Prostate gland (tissue), 2 donors: ENCODE measurements at places on chromosomes 5 and 9. TPM values are rescaled to one million over a fixed set of nuclear protein-coding genes. Genes with fewer than 3 reads are reported as not detected.

The TPM2 gene
- 1,042 TPM for total RNA-seq

The GTF3C5 gene
- total RNA-seq: 63.1 TPM

The SLC6A18 gene
- total RNA-seq: not detected

The QRFP gene
- 1.0 TPM for total RNA-seq

- no peaks in the 10 kb centered on the region for H3K27me3 ChIP-seq
- no peak for DNase-seq
- no peaks in the 10 kb centered on the region for H3K4me1 ChIP-seq
- H3K36me3 ChIP-seq: no peaks in the 10 kb centered on the region
These were observed 30.2 kb upstream of the GRHPR start for GRCh38 chr9:37392272-37392671.

DNA sequence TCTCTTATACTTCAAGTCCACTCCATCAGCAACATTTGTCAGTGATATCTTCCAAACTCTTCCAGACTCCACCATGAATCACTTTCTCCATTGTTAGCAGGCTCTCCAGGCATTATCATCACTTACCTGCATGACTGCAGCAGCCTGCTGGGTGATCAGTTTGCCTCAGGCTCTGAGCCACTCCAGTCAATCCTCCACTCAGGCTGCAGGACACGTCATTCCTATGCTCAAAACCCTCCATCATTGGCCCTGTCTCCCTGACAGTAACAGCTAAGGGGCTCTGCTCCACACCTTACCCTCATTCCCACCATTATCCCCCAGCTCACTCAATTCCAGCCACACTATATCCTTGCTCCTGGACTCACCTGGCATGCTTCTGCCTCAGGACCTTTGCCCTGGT lies 10.7 kb downstream of the DIRAS2 start:
- no peaks in the 10 kb centered on the region for H3K36me3 ChIP-seq
- DNase-seq: no peak
- no peak overlapping the region for H3K27ac ChIP-seq
- H3K27me3 ChIP-seq: no peaks in the 10 kb centered on the region

The REXO4 gene
- total RNA-seq: 20.8 TPM

The SHISAL2B gene
- not detected for total RNA-seq

DNA sequence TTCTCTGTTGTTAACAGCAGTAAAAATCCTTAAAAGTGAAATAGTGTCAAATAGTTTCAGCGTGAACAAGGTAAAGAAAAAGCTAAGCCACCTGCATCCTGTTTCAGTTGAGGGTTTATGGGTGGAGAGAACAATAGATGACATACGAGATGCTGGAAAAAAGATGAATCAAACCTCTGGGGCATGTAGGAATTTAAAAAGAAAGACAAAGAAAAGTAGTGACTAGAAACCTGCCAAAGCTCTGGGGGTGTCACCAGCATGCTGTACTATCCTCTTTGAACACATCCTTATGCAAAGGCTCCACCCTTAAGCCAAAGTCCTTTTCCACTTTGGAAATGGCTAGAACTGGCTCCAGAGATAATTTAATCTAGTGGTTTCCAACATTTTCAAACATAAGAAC lies 22.2 kb downstream of the SCAI start:
- H3K27me3 ChIP-seq: no peaks in the 10 kb centered on the region
- H3K4me3 ChIP-seq: no peak overlapping the region
- DNase-seq: no peak
- no peak overlapping the region for H3K27ac ChIP-seq

- H3K4me1 ChIP-seq: no peaks in the 10 kb centered on the region
- no peak overlapping the region for H3K27ac ChIP-seq
- H3K36me3 ChIP-seq: no peaks in the 10 kb centered on the region
- DNase-seq: no peak
- no peak overlapping the region for H3K4me3 ChIP-seq
These were observed 91.3 kb downstream of the COMMD10 start for GRCh38 chr5:116176121-116176520.

- no peaks in the 10 kb centered on the region for H3K36me3 ChIP-seq
- no peak for DNase-seq
- H3K4me1 ChIP-seq: no peaks in the 10 kb centered on the region
- no peak overlapping the region for H3K27ac ChIP-seq
These were observed 218.9 kb downstream of the CACNA1B start for GRCh38 chr9:138096519-138096845.

DNA sequence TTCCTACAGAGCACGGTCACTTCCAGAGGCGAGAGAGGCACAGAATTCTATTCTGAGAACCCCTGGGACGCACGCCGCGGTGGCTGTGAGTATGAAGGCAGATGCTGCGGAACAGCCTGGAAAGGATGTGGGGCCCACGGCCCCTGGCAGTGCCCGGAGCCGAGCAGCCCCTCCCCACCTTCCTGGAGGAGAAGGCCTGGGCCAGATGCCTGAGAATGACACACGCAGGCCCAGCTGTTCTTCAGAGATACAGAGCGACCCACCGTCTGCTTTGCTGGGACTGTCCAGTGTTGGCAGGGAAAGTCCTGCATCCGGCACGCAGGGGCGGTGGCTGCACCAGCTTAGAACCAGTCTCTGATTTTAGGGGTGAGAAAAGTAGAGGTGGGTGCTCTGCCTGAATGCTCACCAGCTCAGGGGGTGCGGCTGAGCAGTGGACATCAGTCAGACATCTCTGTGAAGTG lies 116.7 kb upstream of the LPCAT1 start:
- no peaks in the 10 kb centered on the region for H3K36me3 ChIP-seq
- peaks cover 4% of the 10 kb centered on the region for H3K4me1 ChIP-seq
- no peak for DNase-seq
- no peak overlapping the region for H3K4me3 ChIP-seq
- H3K27me3 ChIP-seq: peaks cover 6% of the 10 kb centered on the region
- no peak overlapping the region for H3K27ac ChIP-seq

The PCDHGA6 gene
- total RNA-seq: 8.4 TPM

DNA sequence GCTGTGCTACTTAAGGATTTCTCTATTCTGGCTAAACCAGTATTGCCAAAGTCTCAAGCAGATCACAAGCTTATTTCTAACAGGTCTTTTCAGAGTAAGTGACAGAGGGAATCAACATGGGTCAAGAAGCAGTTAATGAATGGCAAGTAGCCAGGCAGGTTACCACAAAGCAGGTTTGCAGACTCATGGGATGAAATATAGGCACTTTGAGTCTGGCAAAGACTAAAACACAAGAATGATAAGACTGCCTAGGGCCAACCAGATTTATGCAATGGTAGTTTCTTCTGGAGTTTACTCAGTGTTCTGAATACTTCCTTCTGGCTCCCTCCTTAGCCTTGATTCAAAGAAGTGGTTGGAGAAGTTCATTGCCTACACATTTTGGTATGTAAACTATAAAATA lies 3.6 kb downstream of the HMGCS1 start:
- H3K27me3 ChIP-seq: no peaks in the 10 kb centered on the region
- H3K4me3 ChIP-seq: no peak overlapping the region
- H3K4me1 ChIP-seq: no peaks in the 10 kb centered on the region
- H3K27ac ChIP-seq: peak overlapping the region; percentile 38
- H3K36me3 ChIP-seq: no peaks in the 10 kb centered on the region
- peak; percentile 59 for DNase-seq

The SLC6A3 gene
- 4.6 TPM for total RNA-seq

GRCh38 chr5:140881889-140882590 lies at the start of gene PCDHA13:
Gene PCDHA13, plus strand, starts transcription at chr5:140882124. Its CDS starts 145 bp downstream, at chr5:140882269.
- no peaks in the 10 kb centered on the region for H3K4me1 ChIP-seq
- no peaks in the 10 kb centered on the region for H3K36me3 ChIP-seq
- H3K27ac ChIP-seq: no peak within 1 kb of the TSS
- no peaks in the 10 kb centered on the region for H3K27me3 ChIP-seq
- no peak for DNase-seq
- H3K4me3 ChIP-seq: no peak within 1 kb of the TSS

- no peaks in the 10 kb centered on the region for H3K27me3 ChIP-seq
- H3K4me3 ChIP-seq: no peak overlapping the region
- DNase-seq: no peak
- no peak overlapping the region for H3K27ac ChIP-seq
- H3K4me1 ChIP-seq: no peaks in the 10 kb centered on the region
These were observed 162.6 kb upstream of the ADAMTS16 start for GRCh38 chr5:4977416-4978110.

The HAND1 gene
- total RNA-seq: not detected

DNA sequence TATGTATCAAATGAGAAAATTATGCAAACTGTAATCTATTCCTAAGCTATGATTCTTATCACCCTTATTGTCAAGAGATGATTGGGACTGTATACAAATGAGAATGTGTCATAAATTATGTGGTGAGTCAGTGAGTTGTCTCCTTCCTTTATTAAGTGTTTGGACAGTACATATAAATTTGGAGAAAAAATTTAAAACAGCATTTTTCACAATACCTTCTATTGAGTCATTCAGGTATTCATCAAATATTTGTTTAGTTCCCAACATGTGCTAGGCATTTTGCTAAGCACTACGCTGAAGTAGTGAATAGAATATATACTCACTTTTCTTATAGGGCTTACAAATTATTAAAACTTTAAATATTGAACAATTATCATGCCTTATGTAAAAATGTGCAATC lies 36.3 kb upstream of the PTPRD start:
- H3K36me3 ChIP-seq: no peaks in the 10 kb centered on the region
- H3K27ac ChIP-seq: no peak overlapping the region
- H3K4me1 ChIP-seq: no peaks in the 10 kb centered on the region
- no peak overlapping the region for H3K4me3 ChIP-seq

DNA sequence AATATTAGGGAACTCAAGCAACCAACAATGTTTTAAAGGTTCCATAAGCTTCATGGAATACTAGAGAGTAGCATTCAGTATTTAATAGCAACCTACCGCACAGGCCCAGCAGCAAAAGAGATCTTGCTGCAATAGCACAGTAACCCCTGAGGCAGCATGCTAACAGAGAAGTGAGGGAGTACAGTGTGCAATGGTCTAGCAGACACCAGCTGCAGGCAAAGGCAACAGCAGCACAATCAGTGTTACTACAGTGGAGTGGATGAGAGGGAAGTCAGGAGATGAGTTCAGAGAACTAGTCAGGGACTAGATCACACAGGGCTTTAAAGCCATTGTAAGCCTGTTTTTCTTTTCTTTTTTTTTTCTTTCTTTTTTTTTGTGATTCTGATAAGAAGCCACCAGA lies 2.8 kb downstream of the TICAM2 start:
- no peak overlapping the region for H3K4me3 ChIP-seq
- DNase-seq: no peak
- H3K27ac ChIP-seq: no peak overlapping the region

GRCh38 chr9:123541411-123541810 lies 185.4 kb downstream of the CRB2 start:
- no peak for DNase-seq
- no peak overlapping the region for H3K27ac ChIP-seq
- H3K4me3 ChIP-seq: no peak overlapping the region
- H3K27me3 ChIP-seq: no peaks in the 10 kb centered on the region
